T-helper 2 cell treated with Interferon-gamma antibody and Interleukin-4, amounts not matched to agents 5 μg/mL and 100 μg/mL, for 36 hours (primary cell): ENCODE measurements at places on chromosomes 7 and 10.

DNA sequence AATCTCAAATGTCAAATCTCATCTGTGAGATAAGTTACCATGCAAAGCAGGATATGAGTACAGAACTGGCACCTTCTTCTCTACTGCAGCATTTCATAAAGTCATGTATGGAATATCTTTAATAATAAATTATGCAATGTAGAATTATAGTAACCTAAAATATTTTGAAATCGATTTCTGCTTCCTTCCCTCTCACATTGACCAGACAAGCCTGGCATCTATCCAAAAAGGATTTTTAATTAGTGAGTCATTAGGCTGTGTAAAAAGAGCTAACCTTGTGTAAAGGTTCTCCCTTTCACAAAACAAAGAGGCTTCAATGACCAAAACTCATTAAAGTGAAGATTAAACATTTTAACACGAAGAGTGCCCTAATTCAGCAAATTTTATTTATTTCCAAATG, 48.8 kb upstream of the EXOC6 start:
- no peak for DNase-seq

GRCh38 chr7:121002757-121003200, 14.3 kb downstream of the CPED1 start:
- no peak for DNase-seq

- no peak for DNase-seq
Observed at GRCh38 chr7:32881074-32881982, 10.2 kb downstream of the KBTBD2 start.

GRCh38 chr10:129074939-129075338, 392.1 kb upstream of the MGMT start:
- DNase-seq: no peak

- DNase-seq: no peak
Observed at GRCh38 chr7:118183428-118183785, 557 bp upstream of the LSM8 start.

GRCh38 chr10:87661861-87662785, 2.4 kb downstream of the PAPSS2 start:
- DNase-seq: no peak

GRCh38 chr7:39587393-39587792, 21.2 kb downstream of the YAE1 start:
- no peak for DNase-seq

- peak; percentile 27 for DNase-seq
Observed at GRCh38 chr10:68348265-68348741, 15.6 kb upstream of the PBLD start.

DNA sequence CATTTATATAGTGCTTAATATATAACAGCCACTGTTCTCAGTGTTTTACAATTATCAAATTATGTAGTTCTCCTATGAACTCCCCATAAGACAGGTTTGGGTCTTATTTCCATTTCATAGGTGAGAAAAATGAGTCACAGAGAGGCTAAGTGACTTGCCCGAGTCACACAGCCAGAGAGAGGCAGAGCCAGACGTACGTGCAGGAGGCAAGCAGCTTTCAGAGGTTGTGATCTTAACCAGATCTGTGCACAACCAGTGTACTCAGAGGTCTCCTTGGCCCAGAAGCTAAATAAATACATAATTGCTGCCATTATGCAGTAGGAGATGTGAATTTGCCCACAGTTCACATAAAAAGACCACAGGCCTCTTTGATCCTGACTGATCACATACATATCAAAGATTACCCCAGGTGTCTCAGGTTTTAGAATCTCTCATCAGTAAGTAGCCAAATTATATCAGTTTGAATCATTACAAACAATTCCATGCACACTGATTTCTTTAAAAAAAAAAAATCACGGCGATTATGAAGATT, 304.7 kb upstream of the AOAH start:
- peak; percentile 18 for DNase-seq

- DNase-seq: no peak
Observed at GRCh38 chr10:3452173-3452626, 279.6 kb upstream of the PITRM1 start.

GRCh38 chr7:40890088-40890692, 755.4 kb downstream of the SUGCT start:
- no peak for DNase-seq

GRCh38 chr7:17328641-17329040, 30.2 kb downstream of the AHR start:
- DNase-seq: no peak

DNA sequence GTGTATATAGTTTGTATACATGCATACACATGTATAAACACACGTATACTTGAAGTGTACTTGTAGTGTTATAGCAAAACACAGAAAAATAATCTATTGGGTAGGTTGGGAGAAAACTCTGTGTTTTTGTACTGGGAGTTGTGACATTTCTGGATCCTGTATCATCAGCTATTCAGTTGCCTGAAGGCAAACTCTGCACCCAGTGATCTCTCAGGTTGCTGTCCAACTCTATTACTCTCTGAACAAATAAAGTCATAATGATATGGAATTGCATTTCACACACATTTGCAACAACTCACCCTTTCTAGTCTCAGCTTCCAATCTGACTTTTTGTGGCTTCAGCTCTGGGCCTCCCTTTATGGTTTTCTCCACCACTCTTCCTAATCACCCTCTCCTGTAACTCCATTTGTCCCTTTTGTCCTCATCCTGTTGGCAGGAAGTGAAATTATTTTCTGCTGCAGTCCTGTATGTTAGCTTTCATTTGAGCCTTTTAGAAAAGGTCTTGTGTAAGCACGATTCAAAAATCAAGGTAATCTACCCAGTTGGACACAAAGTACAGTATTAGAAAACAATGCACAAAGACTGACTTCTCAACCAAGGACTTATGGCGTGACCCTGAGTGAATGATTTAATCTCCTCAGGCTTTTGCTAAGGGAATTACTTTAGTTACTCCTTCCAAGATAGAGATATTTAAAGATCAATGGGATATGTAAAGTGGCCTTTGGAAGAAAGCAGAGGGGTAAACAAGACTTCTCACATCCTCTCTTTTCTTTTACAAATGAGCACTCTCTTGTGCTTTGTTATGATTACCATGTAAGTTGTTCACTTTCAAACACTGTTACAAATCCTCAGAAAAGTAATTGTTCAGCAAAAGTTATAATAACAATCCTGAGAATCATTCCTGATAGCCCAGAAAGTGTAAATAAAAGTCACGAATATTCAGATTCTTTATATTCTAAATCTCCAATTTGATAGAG, 249.1 kb downstream of the KCND2 start:
- no peak for DNase-seq

GRCh38 chr10:101906586-101907183, 63.1 kb upstream of the KCNIP2 start:
- DNase-seq: no peak

GRCh38 chr10:17578603-17579002, 38.6 kb downstream of the HACD1 start:
- DNase-seq: no peak

- no peak for DNase-seq
Observed at GRCh38 chr7:130740606-130741005, 6.6 kb upstream of the KLF14 start.

GRCh38 chr7:19381321-19381720, 236.1 kb upstream of the FERD3L start:
- DNase-seq: no peak

DNA sequence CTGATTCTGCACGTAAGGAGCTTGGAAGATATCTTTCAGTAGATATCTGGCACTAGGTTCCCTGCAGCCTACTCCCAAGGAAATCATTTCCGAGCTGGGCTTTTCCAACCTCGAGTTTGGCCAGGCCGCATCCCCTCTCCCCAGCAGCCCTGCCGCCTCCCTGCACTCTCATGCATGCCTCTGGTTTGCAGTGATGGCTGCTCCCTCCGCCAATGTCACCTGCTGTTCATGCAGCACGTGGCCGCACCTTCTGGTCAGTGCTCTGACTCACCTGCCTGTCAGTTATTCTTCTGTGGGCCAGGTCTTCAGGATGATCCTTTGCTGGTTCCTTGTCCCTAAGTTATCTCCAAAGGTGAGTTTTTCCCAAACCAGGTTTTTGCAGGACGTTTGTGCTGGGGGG, 50.6 kb upstream of the RASGEF1A start:
- DNase-seq: no peak

GRCh38 chr10:98397089-98397600, 17.8 kb downstream of the PYROXD2 start:
- DNase-seq: no peak

- DNase-seq: no peak
Observed at GRCh38 chr10:131773370-131774343, 127.2 kb upstream of the PPP2R2D start.

DNA sequence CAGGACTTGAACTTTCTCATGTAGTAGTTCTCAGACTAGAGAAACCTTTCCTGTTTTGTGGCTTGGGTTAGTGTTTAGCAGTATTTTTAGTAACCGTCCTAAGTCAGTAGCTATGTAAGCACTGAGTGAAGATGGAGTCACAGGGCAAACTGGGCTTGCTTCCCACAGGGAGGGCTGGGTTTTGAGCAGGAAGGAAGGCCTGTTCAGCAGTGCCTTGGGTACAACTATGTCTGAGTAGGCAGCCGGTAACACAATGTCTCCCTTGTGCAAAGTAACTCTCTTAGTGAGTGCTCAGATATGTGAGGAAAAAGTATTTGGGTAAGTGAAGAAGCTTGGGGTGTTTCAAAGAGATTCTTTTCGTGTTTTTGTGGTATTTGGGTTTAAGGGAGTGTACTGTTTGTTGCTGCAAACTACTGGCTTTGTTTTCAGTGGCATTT, 96.4 kb downstream of the CCSER2 start:
- no peak for DNase-seq

DNA sequence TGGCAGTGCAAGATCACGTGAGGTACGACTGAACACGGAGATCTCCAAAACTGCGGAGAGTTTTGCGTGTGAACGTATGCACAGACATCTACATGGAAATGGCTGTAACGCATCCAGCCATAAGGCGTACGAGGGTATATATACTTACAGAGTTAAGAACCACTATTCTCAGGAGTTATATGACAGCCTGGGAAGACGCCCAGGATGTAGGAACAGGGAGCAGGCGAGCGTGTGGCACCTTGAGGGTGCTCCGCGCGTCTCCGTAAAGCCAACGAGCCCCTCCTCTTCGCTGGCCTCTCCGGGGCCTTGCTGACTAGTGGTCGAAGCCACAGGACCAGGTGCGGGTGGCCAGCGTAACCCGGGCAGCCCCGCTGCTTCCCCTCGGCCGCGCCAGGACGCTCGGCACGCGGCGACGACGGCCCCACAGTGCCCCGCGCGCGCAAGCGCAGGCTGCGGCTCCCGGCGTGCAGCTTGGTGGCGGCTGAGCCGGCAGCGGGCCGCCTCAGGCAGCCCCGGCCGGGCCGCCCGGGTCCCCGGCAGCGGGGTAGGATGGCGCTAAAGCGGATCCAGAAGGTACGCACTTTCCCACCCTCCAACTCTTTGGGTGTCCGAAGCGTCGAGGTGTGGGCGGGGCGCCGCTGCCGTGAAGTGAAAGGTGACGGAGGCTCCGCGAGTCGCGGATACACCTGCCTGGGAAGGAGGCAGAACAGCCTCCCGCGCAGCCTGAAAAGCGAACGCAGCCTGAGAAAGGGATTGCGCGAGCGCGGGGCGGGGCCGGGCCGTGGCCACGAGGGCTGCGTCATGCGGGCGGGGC, at the start of gene UBE2D4:
UBE2D4 (plus strand) TSS at position 453 of the 814 bp plus-strand sequence; CDS start at position 550, 97 bp downstream.
- peak; percentile 91 for DNase-seq

- no peak for DNase-seq
Observed at GRCh38 chr7:139899328-139899955, 70.4 kb downstream of the TBXAS1 start.

DNA sequence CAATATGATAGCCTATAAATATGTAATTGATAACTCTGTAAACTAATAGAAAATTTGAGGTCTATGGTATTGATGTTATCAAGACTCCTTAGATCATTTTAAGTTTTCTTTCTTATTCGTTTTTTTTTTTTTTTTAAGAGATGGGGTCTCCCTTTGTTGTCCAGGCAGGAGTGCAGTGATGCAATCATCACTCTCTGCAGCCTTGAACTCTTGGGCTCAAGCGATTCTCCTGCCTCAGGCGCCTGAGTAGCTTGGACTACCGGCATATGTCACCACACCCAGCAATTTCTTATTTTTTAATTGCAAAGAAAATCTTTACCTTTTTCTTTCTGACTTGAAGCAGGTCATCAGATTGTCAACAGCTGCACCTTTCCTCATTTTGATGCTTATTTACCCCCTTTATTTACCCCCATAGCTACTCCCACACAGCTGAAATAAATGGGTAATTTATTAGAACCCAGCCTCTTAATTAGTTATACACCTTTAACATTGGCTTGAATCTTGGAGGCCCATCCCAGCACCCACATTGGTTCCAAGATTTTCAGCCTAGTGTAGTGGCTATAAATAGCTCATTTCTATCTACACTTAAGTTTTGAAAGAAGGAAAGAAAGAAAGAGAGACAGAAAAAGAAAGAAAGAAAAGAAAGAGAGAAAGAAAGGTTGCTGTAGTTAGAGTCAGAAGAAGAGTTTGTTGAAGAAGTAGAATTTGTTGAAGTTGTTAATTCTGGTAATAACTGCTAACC, 38.3 kb downstream of the ARL4A start:
- no peak for DNase-seq

- no peak for DNase-seq
Observed at GRCh38 chr10:118873091-118873737, 118.4 kb upstream of the CACUL1 start.

- DNase-seq: no peak
Observed at GRCh38 chr10:28331841-28332240, 29.0 kb upstream of the MPP7 start.

GRCh38 chr7:157526913-157527634, 190.3 kb downstream of the DNAJB6 start:
- DNase-seq: no peak

- no peak for DNase-seq
Observed at GRCh38 chr7:117970801-117971200, 97.6 kb upstream of the CTTNBP2 start.

DNA sequence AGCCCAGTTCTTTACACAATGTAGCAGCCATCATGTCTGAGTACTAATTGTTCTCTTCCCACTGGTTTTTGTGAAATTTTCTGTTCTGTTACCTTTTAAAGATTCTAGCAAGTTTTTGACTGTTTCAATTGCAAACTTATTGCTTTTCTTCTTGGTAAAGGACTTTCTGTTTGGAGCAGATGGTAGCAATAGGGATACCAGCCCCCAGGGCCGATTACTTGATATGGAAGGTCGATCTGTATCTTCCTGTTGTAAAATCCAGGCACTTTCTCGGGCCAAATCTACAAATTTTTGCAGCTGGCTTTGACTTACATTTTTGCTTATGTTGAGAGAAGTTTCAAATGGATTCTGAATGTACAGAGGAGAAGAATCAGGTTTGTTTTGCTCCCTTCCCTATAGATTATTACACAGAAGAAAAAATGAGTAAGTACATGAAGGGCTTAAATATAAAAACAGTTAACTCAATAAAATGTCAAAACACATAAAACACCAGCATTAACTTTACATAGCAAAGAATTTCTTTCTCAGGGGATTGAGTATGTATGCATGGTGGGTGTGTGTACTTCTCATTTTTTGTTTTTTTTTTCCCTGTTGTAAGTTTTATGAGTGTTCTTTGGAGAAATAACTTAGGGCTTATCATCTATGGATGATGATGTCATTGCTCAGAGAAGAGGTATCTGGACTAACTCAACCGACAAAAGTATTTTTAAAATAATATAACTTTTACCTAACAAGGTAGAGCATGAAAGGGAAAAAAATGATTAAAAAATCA, 35.3 kb downstream of the MTPAP start:
- DNase-seq: no peak
